ENCODE measurements at places on chromosomes 4 and X. TPM values are rescaled to one million over a fixed set of nuclear protein-coding genes. Genes with fewer than 3 reads are reported as not detected.
A peak's percentile ranks its signal among the peaks of the same experiment; 100 is the strongest.

Gene SPON2
- total RNA-seq = 2.8 TPM

DNA sequence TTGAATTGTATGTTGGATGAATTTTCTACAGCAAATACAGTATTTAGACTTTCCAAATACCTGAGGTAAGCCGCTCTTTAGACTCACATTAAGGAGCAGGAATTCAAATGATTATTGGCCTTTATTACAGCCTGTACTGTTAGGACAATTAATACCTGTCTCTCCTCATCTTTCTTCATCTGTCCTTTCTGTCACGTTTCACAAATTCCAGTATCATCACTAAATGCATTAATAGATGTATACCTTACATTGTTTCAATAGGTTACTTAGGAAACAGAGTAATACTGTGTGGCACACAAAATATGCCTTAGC, 1.2 kb downstream of the FAM241A start:
- no peak for DNase-seq

Gene WDR45
- total RNA-seq = 26.0 TPM

DNA sequence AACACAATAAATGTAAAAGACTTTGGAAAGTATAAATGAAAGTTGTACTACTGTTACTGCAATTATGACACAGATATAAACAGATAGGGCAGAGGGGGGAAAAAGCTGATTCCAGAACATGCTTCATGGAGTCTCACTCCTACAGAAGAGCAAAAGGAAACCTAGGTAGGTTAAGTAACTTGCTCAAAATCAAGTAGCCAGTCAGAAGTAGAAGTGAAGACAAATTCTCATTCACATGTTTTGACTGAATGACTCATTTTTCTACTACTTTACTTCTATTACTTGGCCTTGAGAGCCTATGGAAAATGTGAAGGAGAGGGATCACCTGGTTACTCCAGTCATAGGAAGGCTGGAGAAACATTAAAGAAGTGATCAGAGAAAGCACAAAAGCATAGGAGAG, 23.6 kb upstream of the RASGEF1B start:
- DNase-seq = no peak

DNA sequence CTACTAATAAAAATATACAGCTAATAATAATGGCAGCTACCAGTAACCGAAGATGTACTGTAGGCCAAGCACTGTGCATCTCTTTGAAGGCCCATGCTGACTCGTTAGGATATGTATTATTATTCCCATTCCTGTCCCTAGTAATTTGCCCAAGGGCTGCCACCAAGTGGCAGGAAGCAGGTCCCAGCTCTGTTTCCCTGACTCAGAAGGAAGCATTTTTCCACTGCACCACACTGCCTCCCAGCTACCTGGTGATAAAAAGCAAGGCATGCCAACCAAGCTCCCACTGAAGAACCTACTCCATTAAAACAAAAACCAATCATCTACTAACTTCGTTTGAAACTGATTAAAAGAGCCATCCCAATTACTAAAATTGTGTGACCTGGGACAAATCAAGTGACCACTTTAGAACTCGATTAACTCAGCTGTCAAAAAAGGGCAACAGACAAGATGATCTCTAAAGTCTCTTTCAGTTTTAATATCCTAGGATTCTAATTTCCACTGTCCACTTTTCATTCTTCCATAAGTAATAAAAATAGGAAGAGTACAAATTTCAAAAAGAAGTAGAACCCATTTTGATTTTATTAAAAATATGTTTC, 24.3 kb upstream of the PGM2 start:
- no peak for DNase-seq

Gene MAGEC2
- total RNA-seq = not detected

GRCh38 chr4:123522081-123522480, 125.5 kb downstream of the SPRY1 start:
- no peak for DNase-seq

DNA sequence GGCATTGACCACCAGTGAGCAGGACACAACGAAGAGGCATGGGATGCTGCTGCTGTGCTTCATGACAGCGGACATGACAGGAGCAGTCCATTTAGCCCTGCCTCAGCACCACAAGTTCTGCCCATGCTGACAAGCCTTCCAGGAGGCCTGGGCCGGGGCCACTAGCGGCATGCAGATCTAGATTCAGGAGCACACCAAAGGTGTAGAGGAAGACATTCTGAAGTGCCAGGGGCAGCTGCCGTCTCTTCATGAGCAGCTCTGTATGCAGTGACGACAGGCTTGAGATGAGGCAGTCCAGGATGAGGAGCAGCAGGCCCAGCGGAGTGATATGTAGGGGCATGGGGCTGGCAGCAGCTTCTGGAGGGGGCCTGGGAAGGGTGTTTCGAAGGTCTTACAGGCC, 38.5 kb upstream of the SLC4A4 start:
- DNase-seq = no peak

DNA sequence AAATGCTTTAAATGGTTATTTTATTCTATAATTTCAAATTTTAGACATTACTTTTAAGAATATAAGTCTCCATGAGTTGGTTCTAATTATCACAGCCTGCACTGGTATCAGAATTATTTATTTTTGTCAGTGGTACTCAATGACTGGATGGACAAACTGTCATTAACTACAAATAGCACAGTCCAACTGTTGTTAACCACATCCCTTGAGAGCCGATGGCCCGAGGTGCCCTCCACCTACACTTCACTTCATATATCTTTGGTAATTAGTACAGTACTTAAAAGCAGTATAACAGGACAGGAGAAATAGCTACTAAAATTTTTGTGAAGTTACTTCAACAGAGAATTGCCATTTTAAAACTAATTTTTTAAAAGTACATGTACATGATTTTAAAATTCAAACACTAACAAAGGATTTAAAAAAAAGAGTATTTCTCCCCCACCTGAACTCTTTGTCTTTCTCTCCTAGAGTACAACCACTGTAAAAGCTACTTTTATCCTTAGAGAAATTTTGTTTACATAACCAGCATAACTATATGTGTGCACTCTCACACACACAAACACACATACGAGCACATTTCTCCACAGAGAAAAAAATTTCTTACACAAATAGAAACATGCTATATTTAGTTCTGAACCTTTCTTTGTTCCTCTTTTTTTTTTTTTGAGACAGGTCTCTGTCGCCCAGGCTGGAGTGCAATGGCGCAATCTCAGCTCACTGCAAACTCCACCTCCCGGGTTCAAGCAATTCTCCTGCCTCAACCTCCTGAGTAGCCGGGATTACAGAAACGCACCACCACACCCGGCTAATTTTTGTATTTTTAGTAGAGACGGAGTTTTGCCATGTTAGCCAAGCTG, 6.5 kb downstream of the TIFA start:
- DNase-seq = no peak

DNA sequence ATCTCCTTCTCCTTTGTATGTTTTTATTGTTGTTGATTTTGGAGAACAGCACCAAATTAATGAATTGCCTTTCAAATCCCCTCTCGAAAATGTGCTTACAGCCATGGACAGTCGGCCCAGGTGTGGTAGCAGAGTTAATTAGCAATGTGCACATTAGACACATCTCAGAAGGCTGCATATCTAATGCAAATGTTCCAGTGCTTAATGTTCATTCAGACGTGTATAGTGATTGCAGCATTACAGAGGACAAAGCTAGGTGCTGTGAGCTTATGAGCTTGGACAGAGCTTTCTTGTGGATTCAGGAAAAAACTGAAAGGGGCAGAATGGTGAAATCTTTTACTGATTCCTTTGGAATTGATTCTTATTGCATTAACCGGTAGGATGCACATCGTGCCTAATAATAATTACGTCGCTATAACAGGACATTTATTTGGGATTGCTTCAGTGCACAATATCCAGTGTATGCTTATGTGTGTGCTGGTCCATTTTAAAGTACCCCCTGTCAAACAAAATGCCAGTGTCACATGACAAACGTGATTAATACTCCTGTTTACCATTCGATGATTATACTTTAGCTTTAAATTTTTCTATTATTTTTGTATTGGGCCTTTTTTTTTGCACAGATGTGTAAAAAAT, 552.9 kb upstream of the EPHA5 start:
- no peak for DNase-seq

- DNase-seq = no peak
These were observed 608.5 kb upstream of the FAT1 start for GRCh38 chr4:187332141-187332540.

DNA sequence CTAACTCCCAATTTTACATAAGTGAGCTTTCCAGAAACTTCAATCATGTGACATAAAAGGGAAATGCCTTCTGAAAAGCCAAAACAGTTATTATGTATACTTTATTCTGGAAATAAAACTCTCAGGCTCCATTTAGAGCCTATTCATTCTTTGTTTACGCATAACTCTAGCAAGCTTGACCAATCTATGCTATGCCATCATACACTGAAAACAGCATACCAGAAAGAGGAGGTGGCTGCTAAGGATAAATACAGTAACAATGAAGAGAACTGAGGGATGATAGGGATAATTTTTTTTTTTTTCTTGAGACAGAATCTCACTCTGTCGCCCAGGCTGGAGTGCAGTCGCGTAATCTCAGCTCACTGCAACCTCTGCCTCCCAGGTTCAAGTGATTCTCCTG, 24.4 kb downstream of the CDKL2 start:
- DNase-seq = no peak

DNA sequence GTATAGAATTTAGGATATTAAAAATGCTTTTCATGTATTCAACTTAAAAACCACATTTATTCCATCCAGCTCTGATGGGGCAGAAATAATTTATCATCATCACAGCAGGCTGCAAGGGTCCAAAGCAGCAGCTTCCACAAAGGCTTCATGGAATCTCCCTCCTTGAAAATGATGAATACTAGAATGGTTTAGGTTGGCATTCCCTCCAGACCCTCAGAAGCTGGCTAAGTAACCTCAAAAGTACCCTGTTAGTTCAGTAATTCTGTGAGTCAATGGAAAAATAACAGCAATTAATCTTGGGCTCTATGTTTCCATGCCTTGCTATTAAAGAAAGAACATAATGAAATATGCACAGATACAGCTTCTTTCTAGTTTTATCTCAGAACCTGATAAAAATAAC, 594.9 kb upstream of the DIPK2B start:
- no peak for DNase-seq

Gene GAGE12F
- total RNA-seq = not detected

- no peak for DNase-seq
These were observed 39.6 kb downstream of the SCD5 start for GRCh38 chr4:82758701-82759685.

DNA sequence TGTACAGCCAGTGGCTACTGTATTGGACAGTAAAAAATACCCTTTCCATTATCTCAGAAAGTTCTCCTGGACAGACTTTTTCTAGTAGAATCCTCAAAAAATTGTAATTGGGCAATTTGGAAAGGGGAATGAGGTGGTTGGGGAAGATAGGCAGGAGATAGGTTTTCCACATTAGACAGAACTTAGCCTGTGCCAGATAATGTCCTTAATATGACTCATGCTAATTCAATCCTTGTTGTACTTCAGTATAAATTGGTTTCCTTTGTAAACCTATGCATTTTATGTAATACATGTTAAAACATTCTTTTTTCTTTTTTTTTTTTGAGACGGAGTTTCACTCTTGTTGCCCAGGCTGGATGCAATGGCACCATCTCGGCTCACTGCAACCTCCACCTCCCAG, 8.9 kb downstream of the EIF4E start:
- no peak for DNase-seq

- peak; percentile 54 for DNase-seq
These were observed 34.8 kb downstream of the ASMT start for GRCh38 chrX:1649621-1650020.
